Hepatic stellate cell (primary cell): ENCODE measurements at places on chromosomes 1 and 21.

- no peak for DNase-seq
Observed at GRCh38 chr1:209802117-209802779, 3.7 kb downstream of the IRF6 start.

DNA sequence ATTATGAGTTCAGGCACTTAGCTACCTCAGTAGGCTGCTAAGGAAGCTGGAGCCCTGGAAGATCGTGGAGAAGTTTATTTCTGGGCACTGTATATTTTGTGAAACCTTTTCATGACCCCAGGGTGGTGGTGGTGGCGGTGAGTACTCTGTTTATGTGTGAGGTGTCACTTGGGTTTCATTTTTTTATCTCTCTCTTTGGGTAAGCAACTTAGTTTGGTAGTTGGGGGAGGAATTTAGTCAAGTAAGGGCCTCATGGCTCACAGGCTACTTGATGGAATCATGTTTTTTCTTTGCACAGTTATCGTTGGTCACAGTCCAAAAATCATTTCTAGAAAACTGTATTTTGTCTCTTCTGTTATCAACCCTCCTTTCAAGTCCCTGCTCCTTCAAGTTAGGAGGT, 33.9 kb downstream of the C1orf141 start:
- no peak for DNase-seq

- no peak for DNase-seq
Observed at GRCh38 chr1:94269921-94270320, 32.5 kb upstream of the ARHGAP29 start.

- DNase-seq: no peak
Observed at GRCh38 chr1:80656641-80657040, 1144.1 kb upstream of the ADGRL2 start.

- DNase-seq: no peak
Observed at GRCh38 chr1:48341221-48341620, 118.7 kb downstream of the SLC5A9 start.

DNA sequence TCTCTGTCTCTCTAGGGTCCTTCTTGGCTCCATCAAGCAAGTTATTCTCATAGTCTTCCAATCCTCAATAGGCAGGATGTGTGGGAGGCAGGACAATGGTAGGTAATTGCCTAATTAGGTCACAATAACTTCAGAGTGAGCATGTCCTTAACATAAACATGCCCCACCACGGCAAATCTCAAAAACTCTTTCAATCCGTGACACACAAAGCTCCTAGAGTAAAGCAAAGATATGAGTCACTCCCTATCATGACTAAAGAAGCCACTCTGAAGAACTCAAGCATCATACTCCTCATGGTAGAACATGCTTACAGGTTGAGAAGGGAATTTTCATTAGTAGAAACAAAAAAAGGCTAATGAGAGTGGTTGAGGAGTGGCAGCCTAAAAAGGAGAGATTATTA, 4.9 kb downstream of the HAO2 start:
- DNase-seq: no peak

DNA sequence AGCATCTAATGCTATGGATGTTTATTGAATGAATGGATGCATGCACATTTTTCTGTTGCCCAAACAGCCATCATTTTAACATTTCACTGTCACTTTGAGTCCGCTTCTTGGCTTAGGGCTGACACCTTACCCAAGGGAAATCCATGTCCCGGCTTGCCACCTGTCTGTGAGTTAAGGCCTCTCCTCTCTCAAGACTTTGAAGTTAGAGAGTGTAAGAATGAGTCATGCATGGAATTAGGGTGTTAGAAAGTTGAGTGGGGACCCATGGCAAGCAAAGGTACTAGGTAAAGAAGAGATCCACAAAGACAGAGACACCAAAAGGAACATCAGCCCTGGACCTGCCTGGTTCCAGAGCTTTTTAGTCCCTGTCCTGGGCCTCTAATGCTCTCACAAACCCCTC, 35.1 kb downstream of the ATP1A1 start:
- DNase-seq: no peak

DNA sequence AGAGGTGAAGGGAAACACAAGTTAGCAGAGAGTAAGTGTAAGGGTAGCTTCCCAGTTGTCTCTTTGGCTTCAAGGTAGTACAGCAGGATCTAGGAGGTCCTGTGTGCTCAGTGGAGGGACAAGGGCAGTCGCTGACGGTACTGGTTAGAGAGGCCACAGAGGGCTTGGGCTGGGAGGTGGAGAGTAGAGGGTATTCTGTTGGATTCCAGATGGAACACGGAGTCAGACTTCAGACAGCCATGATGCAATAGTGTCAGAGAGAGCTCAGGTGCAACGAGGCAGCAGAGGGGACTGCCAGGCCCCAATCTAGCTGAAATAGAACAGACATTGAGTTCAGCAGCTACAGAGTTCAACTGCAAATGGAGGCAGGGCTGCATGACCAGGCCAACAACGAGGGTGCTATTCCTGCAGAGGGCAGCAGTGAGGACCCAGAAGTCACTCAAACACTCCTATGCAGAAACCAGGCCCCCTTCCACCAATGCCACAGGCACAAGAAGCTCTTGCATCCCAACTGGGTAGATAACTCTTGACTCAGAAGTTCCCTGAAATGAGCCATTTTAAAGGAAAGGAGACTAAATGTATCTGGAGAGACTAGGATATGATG, 325.0 kb upstream of the ESRRG start:
- DNase-seq: no peak

- no peak for DNase-seq
Observed at GRCh38 chr1:180542113-180542837, 16.5 kb upstream of the OVAAL start.

- DNase-seq: peak; percentile 82
Observed at GRCh38 chr1:59057211-59057694, 239.6 kb upstream of the FGGY start.

DNA sequence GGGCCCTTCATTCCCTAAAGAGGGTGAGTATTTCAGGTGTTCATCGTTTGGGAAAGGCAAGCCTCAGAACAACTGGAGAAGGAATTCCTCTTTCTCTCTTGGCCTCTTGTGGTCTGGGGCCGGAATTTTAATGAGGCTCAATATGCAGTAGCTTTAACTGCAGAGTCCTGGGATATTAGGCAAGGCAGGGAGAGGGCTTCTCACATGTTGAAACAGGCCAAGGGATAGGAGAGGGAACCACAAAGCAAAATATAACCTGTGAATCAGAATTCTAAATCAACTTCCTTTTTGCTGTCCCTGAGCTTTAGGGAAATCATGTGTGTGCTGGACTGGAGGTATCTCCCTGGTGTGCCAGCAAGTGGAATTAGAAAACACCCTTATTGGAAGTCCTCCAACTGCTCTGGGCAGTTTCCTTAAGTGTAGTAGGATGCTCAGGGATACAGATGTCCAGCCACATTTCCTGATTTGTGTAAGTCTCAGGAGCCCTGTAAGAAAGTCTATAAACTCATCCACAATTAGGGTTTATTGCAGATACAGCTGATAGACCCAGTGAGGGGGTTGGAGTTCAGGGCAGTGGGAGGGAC, 215.8 kb upstream of the ZRANB2 start:
- DNase-seq: no peak

DNA sequence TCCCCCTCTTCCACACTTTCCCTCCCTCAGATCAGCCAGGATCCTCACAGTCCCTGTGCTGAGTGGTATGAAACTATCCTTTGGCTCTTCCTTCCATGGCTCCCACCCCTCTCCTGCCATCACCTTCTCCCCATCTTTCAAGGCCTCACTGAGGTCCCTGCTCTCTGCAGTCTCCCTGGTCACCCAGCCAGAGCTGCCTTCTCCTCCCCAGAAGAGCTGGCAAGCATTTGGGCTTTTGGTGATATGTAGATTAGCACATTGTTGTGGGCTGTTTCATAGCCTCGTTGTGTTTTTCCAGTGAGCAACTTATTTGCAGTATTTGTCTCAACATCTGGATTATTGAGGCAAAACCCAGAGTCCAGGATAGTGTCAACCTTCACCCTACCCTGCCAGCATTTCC, 2.2 kb downstream of the CSF1 start:
- peak; percentile 47 for DNase-seq

GRCh38 chr1:101745551-101746270, 251.0 kb downstream of the OLFM3 start:
- no peak for DNase-seq

GRCh38 chr21:34967509-34968289, 81.4 kb downstream of the RUNX1 start:
- DNase-seq: no peak

- no peak for DNase-seq
Observed at GRCh38 chr1:85700422-85700821, 7.8 kb downstream of the ZNHIT6 start.

DNA sequence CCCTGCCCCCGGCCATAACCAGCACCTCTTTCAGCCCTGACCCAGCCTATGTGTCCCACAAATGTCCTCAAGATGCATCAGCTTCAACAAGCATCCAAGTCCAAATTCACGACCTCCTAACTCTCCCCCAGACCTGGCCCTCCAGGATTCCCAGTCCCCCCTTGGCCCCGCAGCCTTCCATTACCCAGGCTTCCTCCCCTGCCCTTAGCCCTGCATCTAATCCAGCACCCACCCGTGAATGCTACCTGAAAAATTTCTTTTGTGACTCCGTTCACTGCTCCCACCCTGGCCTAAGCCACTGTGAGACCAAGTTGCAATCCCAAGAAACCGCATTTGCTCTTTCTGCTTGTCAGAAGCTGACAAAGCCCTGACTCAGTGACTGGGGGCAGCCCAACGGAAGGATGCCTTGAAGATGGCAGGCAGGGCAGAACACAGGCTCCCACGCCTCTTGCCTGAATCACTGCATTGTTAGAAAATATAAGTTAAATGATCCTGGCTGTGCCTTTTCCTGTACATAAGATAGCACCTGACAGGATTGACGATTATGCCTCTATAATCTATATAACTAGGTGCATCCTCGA, 939 bp upstream of the MFAP2 start:
- DNase-seq: peak; percentile 81

- DNase-seq: no peak
Observed at GRCh38 chr21:34128674-34129038, 55.3 kb downstream of the MRPS6 start.

GRCh38 chr1:219954736-219955421, 26.5 kb upstream of the SLC30A10 start:
- DNase-seq: no peak

DNA sequence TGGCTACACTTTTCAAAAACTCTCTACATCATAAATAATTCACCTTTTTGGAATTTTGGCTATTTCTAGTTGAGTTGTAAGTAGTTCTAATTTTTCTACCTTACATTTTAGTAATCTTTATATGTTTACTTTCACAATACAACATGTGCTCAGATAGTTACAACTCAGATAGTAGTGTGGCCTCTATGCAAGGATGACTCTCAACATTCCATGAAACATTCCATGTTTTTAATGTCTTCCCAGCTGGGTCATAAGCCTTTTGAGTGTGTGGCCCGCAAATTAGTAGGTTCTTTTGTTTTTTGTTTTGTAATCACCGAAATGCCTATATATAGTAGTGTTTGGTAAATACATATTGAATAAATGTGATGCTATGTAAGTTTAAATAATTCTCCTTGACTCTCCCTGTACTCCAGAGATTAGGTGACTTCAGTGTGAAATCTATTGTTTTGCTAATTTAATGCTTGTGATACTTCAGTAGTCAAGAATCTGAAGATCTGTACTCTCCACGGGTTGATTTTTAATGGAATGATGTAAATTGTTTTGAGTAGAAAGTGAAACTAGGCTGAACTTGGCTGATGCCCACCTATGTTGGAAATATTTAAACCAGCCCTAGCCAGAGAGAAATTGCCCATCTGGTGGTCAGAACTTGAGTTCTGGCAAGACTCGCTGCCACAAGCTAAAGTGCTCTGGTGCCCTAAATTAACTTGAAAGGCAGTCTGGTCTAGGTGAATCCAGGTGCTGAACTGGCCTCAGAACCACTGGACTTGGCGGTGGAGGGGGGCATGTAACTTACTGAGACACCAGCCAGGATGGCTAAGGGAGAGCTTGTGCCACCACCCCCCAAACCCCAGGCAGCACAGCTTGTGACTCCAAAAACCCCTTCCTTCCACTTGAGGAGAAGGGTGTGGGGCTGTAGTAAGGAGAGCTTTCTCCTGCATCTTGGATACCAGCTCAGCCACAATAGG, 165.6 kb downstream of the USP25 start:
- DNase-seq: no peak
